Naive thymus-derived CD8-positive, alpha-beta T cell (primary cell): ENCODE measurements at places on chromosomes 7 and 10.

GRCh38 chr7:37656913-37657530, 26.5 kb upstream of the GPR141 start:
- no peak for DNase-seq

DNA sequence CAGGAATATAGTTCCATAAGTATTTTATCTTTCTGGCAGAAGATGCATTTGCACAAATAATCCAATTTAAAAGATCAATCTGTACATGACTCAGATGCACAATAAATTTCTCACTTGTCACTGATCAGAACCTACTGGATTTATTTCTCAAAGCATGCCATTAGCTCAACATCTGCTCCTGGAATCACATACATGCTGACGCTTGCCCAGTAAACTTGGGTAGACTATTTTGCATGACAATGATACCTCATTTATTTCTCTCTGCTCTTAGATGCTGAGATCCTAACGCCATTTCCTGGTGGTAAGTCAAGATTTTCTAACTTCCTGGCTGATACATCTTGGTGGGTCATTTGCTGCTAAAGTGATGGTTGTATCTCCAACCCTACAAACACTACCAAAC, 33.8 kb upstream of the C10orf120 start:
- DNase-seq, result no peak

GRCh38 chr10:3339121-3339520, 166.5 kb upstream of the PITRM1 start:
- DNase-seq, result no peak

DNA sequence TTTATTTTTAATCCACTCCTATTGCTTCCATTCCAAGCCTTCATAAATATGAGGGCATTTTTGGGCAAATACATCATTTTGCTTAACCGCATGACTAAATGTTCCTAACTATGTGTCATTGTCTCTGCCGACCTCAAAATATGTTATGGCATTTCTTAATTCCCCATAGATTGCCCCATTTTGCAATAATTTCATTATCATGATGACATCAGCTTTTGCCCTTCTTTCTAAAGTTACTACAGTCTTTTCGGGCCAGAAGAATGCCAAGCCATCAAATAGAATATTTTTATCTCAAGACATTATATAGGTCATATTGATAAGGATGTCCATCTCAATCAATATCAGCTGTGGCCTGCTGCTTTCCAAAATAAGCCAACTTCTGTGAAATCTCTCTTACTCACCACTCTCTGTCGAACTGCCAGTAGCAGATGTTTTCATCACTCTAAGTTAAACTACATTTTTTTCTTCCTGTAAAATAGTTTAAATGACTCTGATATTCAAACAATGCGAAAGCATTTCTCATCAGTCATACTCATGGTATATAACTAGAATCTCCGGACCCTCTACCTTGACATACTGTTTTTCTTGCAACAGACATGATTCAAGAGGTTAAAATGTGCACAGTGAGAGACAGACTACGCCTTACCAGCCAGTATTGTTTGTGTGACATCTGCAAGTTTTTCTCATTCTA, 1254.6 kb upstream of the CELF2 start:
- DNase-seq, result no peak

GRCh38 chr10:112658900-112659638, 212.1 kb downstream of the VTI1A start:
- no peak for DNase-seq

DNA sequence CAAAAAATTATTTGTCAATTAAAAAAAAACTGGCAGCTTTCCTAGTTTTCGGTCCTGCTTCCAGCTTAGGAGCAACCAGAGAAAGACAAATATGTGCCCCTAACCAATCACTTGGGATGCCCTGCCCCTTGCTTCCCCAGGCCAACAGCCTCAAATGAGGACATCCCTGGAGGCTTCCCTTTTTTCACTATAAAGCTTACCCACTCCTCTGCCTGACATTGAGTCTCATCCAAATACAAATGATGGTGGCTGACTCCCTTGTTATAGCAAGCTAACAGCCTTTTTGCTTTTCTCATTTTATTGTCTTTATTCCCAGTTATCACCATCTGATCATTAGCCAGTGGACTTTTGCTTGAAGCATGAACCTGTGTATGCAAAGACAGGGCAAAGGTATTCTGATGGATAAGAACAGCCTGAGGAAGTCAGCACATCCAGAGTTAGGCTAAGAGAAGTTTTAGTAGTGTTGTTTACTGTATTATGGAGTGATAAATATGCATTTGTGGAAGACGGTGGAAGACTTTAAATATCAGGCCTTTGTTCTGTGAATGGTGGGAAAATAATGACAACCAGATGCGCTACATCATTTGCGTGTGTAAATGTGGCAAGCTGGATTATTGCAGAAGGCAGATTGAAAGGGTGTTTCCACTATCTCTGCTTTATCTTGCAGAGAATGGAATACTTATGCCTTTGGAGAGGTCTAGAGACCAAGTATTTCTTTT, 1.7 kb upstream of the CCM2 start:
- no peak for DNase-seq

DNA sequence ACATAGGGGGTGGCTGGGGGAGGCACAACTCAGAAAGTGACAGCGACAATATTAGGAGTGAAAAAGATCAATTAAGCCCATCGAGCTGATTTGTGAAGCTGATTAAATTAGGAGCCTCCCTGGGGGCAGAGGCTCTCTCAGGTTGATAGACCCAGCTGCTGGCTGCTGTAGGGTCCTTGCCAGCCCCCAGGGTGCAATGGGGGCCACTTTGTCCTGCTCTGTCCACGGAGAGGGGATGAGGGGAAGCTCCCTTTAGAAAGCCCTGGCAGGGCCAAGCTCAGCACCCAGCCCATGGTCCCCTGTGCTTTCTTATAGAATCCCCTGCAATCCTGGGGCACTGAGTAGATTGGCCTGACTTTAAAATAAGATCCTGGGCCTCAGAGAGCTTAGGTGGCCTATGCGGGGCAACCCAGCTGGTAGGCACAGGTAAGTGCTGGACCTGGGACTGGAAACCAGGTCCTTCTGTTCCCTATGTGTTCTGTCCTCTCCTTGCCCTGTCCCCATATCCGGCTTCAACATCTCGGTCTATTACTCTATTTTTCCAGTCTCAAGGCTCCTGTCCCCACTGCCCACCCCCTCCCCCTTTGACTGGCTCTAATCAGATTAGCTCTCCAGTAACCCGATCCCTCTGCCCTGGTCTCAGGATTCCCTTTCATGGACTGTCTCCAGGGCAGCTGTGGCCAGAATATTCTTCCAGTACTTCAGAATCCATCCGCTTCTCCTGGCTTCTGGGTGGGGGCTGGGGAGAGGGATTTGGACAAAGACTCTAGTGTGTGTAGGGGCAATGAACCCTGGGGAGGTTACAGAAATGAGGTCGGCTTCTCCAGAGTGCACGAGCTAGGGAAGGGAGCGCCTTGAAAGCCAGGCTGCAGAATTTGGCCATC, 259.6 kb downstream of the RPS24 start:
- DNase-seq, result no peak

- no peak for DNase-seq
Measured at GRCh38 chr7:101216860-101217387, 457 bp downstream of the PLOD3 start.

DNA sequence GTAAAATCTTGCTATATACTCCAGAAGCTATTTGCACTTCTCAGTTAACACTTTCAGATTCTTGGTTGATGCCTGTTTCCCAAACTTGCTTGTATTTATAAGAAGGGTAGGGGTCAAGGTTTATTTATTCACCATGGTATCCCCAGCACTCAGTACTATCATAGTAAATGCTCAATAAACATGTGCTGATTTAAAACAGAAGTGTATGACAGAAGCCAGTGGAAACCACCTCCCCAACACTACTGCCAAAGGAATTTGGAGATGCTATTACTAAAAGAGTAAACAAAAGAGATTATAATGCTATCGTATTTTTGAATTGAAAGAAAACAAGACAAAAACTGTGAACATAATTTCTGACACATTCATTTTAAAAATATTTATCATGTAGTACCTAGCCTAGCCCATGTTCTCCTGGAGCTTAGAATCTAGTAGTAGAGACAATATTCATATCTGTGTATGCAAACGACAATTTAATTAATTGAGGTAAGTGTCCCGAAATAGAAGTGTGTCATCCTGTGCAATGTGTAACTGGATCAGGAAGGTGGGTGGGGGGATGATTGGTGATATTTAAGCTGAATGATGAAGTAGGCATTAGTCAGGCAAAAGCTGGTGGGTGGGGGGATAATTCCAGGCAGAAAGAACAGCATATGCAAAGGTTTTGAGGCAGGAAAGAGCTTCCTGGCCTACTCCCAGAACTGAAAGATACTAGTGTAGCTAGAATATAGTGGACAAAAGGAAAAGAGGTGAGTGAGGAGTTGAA, 77.5 kb downstream of the HGF start:
- no peak for DNase-seq

- no peak for DNase-seq
Measured at GRCh38 chr7:149791411-149792219, 18.2 kb upstream of the ZNF467 start.

DNA sequence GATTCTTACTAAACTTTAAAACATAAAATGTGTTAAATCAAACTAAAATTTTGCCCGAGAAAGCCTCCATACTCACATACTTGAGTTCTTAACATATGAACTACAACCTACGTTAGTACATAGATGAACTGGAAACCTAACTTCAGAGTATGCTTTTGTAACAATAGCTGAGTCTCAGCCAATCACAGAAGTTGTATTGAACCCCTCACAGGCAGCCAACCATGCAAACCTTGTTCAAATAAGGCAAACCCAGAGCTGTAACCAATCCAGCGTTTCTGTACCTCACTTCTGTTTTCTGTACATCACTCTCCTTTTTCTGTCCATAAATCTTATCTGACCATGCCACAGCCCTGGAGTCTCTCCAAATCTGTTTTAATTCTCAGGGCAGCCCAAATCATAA, 157.3 kb upstream of the COL1A2 start:
- no peak for DNase-seq

- no peak for DNase-seq
Measured at GRCh38 chr10:117497736-117498135, 44.8 kb upstream of the EMX2 start.

GRCh38 chr7:103594186-103594585, 148.2 kb upstream of the SLC26A5 start:
- no peak for DNase-seq
